ENCODE measurements at places on chromosomes 6 and 20.

- no peak for DNase-seq
Observed at GRCh38 chr6:31737315-31737990, 1.1 kb upstream of the CLIC1 start.

DNA sequence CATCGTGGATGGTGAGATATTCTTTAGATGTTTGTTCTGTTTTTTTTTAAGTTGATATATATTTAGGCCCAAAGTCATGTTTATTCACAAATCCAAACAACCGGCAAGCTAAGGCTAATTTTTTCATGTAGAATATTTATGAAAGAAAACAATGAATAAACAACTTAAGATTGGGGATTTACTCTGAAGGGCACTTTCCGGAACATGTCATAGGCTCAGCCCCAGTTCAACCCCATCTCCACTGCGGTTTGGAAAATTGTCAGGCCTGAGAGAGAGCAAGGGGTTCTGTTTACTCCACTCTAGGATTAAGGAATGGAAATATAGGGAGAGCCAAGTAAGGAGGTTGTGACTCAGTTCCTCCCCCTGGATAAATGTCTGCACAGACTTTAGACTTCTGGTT, 18.3 kb downstream of the RPS6KA2 start:
- no peak for DNase-seq

DNA sequence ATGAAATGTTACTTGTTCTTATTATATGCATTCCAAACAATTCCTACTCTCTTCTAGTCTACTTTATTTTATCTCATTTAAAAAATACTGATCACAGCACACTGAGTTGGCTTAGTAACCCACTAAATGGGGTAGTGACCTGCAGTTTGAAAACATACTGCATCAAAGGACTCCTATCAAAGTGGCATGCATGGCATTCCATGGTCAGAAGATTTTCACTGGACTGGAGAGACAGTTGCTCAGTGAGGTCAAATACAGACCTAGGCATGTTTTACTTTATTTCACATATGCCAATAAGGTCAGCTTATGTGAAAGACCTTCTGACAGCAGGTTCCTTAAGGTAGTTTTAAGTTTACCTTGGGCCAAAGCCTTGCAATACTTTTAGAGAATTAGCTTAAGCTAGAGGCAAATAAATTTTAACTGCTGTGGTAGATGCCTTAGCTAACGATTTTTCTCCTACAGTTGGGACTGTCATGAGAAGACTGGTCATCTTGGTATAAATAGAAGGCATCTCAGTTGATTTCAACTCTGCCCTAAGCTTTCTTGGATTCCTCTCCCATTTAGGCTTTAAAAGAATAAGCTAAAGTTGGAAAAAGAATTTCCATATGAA, 35.1 kb downstream of the TPD52L1 start:
- DNase-seq = no peak

- no peak for DNase-seq
Observed at GRCh38 chr6:161804838-161805237, 531.0 kb upstream of the AGPAT4 start.

DNA sequence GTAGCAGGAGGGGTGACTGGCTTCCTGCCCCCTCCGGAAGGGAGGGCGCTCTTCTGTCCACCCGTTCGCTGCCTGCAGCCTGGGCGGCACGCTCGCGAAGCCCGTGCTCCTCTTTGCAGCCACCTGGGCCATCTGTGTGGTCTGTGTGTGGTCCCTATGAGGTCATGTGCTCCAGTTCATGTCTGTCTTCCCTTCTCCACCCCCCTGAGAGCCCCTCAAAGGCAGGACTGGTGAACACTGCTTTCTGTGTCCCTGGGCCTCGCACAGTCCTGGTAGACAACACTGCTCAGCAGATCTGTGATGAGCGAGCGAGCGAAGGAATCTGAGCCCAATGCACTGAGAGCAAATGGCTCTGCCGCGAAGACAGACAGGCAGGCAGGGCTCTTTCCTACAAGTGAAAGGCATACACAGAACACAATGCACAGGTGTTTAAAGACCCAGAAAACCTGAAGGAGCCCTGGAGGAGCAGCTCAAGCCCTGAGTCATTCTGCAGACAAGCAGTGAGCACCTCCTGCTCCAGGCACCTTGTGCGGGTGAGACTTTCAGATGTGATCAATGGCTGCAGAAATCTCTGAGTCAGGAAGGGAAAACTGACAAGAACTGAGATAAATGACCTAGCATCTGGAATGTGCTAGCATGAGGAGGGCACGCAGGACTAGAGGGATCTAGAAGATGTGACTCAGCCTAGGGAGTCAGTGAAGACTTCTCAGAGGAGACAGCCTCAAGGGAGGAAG, 27.1 kb downstream of the PPP1R3G start:
- DNase-seq = no peak

DNA sequence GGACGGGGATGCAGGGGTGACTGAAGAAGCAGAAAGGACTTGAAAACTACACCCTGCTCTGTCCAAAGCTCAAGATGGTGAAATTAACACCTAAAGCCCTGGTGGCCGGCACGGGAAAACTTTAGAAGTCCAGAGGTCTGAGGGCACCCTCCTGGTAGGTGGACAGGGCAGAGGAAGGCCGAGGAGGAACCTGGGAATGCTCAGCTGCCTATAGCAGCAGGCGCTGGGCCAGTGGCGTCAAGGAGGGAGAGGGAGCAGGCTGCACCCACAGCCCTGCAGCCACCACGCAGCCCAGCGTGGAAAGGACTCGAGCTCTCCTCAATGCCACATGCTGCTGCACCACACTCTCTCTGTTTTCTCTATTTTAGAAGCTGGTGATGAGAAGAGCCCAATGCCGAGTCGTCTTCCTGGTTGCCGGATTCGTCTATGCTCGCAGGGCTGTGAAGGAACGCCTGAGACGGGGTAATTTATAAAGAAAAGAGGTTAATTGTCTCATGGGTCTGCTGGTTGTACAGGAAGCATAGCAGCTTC, 248.3 kb upstream of the AFDN start:
- DNase-seq = no peak

GRCh38 chr20:32444474-32445220, 86.5 kb downstream of the ASXL1 start:
- DNase-seq = no peak

DNA sequence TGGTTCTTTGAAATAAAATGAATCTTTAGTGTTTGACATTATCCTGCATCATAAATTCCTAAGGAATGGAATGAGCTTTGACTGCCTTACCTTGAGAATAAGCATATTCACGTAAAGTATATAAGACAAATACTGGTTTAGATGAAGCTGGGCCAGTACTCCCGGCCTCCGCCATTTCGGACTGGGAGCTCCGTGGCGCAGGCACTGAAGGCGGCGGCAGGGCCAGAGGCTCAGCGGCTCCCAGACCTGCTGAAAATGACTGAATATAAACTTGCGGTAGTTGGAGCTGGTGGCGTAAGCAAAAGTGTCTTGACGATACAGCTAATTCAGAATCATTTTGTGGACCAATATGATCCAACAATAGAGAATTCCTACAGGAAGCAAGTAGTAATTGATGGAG, 76.2 kb upstream of the FAM83B start:
- no peak for DNase-seq

DNA sequence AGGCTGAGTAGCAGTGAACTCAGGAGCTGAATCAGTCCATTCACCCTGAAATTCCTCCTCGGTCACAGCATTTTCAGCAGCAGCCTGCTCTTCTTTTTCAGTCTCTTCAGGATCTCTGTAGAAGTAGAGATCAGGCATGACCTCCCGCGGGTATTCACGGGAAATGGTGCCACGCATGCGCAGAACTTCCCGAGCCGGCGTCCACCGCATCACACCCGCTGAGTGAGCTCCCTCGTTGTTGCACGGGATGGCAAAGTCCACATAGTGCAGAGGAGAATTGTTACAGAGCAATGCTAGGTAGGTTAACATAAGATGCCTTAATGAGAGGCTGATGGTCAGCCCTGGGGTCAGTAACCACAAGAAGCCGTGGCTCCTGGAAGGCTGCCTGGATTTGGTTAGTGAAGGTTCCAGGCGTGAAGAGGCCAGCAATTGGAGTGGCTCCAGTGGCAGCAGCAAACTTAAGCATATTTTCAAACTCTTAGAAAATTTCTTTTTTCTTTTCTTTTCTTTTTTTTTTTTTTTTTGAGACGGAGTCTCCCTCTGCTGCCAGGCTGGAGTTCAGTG, 113.5 kb upstream of the HDAC2 start:
- DNase-seq = no peak

- DNase-seq = no peak
Observed at GRCh38 chr20:25025091-25025861, 32.7 kb downstream of the ACSS1 start.

DNA sequence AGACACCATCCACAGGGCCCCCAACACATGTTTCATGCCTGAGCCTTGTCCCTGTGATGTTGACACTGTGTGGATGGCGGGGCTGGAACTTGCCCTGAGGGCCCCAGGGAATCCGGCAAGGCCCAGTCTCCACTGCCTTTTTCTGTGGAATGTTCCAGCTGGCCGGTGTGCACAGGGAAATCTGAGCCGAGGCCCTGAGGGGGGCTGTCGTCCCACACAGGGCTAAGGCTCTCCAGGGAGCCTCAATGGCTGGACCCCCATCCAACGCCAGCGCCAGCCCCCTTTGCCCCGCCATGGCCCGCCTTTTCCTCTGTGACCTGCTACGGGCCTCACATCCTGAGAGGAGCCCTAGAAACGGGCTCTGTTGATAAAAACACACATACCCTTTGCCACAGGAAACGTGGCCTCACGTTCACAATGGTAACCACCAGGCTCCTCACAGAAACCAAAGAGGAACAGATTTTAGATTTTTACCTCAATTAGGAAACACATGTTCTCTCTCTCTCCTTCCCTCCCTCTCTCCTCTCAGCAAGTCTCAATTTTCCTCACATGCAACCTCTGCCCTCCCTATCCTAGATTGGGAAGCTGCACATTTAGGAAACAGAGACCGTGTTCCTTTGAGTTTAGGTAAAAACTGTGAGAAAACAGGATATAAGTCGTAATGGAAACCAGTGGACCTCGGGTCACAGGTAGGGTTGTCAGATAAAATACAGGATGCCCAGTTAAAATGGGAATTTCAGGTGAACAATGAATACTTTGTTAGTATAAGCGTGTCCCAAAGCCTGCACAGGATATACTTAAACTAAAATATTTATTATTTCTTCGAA, 13.7 kb upstream of the ZNF831 start:
- peak; percentile 74 for DNase-seq

GRCh38 chr20:42134265-42135098, 516.3 kb upstream of the CHD6 start:
- no peak for DNase-seq

- DNase-seq = no peak
Observed at GRCh38 chr6:16982807-16983206, 119.0 kb upstream of the STMND1 start.

DNA sequence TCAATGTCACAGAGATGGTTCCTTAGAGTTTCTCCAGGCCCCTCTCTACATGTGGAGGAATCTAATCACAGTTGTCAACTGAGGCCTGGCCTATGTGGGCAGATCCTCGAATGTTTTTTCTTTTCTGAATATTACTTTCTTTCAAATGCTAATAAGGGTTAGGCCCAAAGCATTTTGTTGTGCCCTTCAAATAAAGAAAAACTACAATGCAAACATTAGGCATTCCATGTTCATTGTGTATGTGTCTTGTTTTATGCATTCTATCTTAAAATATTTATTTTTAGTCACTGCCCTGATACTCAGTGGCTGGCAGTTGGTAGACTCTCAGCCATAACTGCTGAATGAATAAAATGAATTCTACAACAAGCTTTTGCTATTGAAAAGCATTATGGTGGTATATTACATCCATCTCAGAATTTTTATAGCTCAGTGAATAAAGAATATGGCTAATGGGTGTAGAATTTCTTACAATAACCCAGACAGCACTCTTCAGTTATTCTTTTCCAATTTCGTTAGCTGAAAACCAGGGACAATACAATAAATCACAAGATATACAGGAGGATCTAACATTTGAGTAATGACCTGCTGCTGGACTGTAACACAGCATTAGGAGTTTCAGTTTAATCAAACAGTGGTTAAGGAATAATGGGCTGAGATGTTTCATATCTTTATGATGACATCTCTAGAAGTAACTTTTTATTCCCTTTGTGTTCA, 28.3 kb downstream of the RGS17 start:
- no peak for DNase-seq

GRCh38 chr20:33791959-33792597, 19.1 kb upstream of the CHMP4B start:
- DNase-seq = peak; percentile 19

GRCh38 chr20:45796337-45797065, 4.7 kb downstream of the DNTTIP1 start:
- DNase-seq = no peak

- DNase-seq = no peak
Observed at GRCh38 chr6:134810402-134810801, 139.5 kb downstream of the ALDH8A1 start.

DNA sequence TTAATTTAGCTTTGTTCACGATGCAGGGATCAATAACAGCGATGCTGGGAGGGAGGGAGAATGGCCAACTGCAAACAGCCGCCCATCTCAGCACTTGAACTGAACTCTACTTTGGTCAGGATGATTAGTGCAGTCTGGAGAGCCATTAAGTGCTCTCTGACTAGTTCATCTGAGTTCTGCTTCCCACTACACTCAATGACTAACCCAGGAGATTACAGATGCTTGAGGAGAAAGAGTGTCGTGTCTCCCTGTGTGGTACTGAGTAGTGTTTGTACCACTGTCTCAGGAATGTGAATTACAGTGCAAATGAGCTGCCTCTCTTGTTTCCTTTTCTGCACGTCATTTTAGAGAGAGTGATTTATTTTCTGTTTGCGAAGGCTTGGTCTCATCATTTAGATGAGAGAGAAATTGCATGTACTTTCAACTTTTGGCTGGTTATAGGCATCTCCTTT, 23.5 kb downstream of the CARMIL1 start:
- no peak for DNase-seq

- DNase-seq = no peak
Observed at GRCh38 chr20:17882065-17882833, 86.3 kb downstream of the SNX5 start.

DNA sequence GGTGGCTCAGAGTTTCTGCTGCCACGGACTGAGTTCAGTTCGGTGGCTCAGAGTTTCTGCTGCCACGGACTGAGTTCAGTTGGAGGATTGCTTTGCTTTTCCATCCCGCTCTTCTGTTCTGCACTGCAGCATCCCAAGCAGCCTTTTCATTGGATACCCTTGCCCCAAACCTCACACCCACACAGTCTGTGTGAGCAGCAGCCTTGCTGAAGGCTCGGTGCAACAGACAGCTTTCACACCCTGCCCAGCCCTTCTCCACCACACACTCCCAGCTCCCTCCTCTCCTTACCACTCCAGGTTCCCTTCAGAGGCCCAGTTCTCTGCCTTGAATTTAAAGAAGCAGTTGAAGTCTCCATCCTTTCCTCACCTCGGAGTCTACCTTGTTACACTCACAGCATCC, 52.5 kb upstream of the CHD6 start:
- no peak for DNase-seq

DNA sequence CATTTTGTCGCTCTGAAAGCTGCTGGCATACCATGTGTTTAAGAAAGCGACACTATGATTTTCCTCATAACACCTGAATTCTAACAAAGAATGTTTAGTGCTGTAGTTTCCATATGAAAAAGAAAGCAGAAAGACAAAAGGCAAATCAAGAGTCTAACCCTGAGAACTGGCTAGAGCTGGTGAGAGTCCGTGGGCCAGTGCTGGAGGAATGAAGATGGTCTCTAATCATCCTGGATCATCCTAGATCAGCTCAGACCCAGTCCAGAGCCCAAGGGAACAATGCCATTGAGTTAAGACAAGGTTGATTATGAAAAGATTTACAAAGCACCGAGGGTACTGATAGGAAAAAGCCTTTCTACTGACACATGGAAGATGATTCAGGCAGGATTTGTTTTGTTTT, 73.0 kb upstream of the MYLIP start:
- no peak for DNase-seq

GRCh38 chr6:38214159-38214558, 394.6 kb downstream of the ZFAND3 start:
- DNase-seq = no peak

All from T-helper 2 cell (primary cell).